ENCODE measurements at places on chromosomes 11 and 22.

GRCh38 chr11:125315079-125315740, 150.7 kb downstream of the PKNOX2 start:
- no peak for DNase-seq

DNA sequence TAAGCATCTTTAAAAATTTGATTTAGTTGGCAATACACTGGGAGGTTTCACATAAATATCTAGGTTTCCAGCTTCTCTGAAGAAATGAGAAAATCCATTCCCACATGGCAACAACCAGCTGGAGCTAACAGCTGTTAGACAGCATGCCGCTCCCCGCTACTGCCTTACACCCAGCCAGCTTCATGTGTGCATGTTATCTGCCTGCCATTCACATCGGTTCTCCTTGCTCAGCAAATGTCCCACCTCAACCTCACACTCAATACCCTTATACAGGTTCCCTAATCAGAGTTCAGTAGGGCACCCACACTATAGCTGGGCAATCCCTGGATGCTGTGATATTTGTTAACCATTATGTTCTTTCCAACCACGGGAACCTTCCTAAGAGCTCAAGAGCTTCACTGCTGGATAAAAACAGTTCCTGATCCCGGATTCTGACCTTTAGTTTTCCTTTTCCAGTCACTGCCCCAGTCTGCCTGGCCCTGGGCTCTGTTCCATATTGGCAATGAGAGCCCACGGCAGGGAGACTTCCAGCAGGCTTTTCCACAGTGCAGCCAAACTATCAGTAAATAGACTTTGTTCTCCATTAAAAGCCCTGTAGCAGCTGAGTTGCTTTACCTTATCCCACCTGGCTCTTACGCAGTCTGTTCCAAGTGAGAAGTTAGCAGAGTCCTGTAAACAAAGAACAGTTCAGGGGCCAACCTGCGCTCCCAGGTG, 8.6 kb downstream of the RPUSD4 start:
- DNase-seq = no peak

DNA sequence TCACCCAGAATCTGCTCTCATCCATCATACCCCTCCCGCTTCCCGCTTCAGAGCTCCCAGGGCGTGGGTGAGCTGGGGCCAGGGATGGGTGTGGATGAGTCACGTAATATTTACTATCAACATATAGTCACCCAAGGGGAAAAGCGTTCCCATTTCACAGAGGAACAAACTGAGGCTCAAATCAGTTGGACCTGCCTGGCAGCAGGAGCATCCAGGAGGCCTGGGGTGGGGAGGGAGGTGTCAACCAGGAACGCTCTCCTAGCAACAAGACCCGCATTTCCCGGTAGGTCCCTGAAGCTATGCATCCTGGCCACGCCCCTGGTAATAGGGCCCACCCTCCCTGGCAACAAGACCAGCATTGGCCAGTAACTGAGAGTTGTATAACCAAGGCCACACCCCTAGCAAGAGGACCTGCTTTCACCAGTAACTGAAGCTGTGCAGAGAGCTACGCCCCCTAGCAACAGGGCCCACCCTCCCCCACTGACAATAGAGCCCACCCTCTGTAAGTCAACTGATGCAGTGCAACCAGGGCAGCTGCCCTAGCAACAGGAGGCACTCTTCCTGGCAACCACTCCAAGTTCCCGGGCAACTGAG, 32.7 kb upstream of the TXNRD2 start:
- no peak for DNase-seq

GRCh38 chr11:27414644-27415043, 51.6 kb upstream of the CCDC34 start:
- DNase-seq = no peak

DNA sequence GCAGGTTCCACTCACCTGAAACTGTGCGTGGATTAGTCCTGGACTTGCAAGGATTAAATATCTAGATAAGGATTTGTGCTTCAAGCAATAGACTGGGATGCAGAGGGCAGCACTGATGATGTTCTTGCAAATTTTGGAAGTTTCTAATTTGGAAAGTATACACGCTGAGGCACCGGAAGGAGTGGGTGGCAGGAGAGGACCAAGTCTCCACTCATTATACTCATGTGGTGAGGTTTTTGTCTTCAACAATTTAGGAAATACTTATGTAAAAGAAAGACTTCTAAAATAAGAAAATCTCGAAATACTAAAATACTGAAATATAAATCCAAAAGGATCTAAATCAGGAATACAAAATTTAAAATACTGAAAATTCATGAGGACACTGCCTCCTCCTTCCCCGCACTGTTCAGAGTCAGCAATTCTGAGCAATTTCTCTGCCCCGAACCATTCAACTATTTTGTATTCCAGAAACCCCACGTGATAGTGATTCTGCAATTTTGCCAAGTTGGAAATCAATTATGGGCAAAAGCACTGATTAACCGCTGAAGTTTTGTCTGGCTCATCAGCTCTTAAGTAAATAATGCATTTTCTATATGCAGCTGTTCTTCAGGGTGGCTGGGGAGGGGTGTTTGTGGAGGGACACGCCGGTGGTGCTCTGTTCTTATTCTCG, 47.0 kb upstream of the CLMP start:
- DNase-seq = no peak

GRCh38 chr11:4138497-4138896, 43.9 kb downstream of the RRM1 start:
- DNase-seq = no peak

GRCh38 chr11:9688716-9689511, 25.0 kb downstream of the SWAP70 start:
- DNase-seq = peak; percentile 74

DNA sequence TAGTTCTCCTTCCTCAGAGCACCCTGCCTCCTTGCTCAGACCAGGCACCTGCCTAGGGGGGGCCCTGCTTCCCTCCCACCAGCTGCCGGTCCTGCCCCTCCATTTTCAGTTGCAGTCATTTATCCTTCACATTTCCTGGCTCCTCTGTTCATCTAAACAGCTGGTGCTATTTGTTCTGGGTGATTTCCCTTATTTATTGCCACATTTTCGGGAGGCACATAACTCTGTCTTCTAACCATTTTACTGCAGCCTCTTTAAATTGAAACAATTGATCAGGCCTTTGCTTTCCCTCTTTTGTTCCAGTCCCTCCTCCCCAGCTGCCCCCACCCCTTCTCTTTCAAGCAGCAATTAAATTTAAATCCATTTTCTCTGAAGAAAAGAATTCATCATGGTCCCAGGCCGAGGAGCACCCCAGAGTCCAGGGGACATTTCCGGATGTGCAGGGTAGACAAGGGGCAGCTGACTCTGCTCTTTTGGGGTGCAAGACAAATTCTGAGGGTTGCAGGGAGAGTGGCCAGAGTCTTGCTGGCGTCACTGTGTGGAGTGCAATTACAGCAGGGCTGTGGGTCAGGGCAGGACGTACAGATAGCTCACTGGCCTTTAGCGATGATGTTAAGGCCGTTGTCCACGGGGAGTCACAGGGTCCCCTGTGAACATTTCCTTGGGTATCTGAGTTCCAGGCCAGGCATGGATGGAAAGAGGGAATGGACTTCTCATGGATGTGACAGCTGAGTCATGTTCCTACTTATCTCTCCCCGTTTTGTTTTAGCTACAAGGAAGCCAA, 476.4 kb downstream of the TBC1D22A start:
- DNase-seq = no peak

GRCh38 chr11:64318766-64319761, 1.1 kb downstream of the PRDX5 start:
- DNase-seq = no peak

GRCh38 chr22:45644714-45645113, 26.9 kb upstream of the ATXN10 start:
- no peak for DNase-seq

GRCh38 chr11:67227726-67228125, 38.5 kb upstream of the GRK2 start:
- DNase-seq = no peak

DNA sequence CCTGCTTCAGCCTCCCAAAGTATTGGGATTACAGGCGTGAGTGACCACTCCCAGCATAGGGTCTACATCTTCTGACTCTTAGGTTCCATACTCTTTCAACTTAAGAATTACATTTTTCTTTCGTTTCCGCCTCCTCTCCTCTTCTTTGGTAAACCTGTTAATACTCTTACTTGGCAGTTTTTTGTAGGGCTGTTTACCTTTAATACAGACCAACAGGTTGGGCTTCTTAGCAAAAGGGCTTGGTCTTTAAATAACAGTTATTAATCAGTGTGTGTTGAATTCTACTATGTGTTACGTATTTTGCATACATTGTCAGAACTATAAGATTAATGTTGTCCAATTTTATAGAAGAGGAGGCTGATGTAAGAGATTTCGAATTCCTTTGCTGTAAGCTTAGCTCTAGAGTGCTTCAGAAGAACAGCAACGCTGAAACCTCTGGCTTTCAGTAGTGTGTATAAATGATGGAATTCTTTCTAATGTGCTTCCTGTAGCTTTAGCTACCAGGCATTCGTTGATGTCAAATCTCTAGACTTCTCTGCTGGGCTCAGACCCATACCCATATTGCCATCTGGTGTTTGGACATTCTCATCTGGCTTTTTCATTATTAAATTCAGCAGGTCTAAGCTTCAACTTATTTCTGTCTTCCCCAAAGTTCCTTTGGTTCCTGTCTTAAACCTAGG, 3.1 kb downstream of the FDX1 start:
- no peak for DNase-seq

DNA sequence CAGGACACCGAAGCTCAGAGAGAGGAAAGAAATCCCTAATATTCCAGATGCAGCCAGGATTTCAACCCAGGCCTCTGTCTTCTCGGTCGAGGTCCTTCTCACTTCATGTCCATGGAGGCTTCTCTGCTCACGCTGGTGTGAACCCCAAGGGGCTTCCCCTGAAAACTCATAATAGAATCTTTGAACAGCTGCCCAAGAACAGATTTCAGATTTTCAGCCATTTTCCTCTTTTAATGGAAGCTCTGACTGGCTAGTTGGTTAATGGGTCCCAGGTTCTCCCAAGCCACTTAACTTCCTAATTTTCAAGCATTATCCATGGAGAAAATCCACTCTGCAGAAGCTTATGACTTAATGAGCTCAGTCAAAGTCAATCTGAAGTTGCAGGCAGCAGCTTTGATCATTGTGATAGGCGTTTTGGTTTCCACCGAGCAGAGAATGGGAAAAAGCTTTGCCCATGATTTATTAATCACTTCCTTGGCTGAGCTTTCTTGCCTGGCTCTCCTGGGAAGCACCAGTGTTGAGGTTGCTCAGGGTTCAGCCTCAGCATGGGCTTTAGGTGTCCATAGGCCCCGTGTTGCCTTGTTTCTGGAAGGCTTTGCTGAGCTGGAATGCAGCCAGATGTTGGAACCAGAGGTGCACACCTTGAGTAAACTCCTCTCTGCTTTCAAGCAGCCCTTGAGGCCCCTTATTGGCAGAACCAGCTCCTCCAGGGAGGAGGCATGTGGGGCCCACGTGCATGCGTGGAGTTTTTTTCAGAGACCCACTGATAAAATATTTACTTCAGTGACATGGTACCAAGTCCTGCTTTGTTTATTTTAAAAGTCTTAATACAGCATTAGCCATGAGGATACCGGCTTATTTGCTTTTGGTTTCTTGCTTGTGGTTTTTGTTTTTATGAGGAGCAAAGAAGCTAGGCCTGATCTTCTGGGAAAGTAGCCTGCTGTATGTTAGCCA, 25.5 kb downstream of the LDLRAD3 start:
- no peak for DNase-seq

DNA sequence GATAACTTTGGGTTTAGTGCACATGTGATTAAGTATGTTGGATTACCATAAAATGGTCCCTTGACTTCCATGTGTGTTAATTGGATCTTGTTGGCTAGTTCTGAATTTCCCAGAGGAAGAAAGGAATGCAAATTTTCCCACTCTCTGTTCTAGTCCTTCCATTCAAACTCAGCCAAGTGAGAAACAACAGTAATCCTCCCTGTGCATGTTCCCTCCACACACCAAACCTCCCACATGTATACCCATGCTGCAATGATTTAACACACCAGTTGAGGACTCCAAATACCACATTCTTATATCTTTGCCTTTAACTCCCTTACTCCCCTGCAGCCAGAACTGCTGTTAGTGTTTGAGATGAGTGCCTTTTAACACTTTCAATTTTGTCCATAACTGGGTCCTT, 1158.9 kb downstream of the DLG2 start:
- no peak for DNase-seq

- no peak for DNase-seq
These were observed 100.3 kb upstream of the AKIP1 start for GRCh38 chr11:8810540-8811301.

- DNase-seq = no peak
These were observed 104.1 kb upstream of the E2F8 start for GRCh38 chr11:19344661-19345518.

DNA sequence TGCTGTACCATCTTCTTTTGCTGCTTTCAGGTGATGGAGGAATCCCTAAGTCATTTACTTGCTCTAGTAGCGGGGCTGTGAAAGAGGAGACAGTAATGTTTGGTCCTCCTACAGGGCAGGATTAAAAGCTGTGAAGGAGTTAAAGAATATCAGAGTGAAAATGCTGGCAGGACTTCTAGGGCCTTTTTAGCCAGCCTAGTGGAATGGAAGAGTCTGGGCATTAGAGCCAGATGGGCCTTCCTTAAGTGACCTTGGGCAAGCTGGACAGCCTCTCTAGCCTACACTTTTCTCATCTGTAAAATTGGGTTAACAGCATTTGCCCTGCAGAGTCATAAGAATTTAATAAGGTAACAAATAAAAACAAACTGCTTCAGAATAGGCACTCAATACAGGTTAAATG, 114.7 kb downstream of the RBFOX2 start:
- DNase-seq = no peak

GRCh38 chr11:7906481-7906880, 24.6 kb downstream of the OR10A6 start:
- no peak for DNase-seq

DNA sequence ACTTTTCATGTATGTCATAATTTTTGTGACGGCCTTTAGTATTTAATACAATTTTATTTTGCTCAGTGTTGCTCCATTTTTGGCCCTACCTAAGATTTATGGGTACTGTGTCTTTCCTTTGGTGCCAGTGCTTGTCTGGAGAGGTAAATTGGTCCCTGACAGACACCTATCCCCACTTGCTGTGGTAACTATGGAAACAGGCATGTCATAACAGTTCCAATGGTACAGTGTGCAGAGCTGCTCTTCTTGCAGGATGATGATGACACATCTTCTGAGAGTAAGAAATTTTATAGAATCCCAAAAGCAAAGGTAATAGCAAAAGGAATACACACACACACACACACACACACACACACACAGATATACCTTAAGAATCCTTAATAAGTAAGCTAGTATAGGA, 118.5 kb downstream of the ELP4 start:
- DNase-seq = no peak

DNA sequence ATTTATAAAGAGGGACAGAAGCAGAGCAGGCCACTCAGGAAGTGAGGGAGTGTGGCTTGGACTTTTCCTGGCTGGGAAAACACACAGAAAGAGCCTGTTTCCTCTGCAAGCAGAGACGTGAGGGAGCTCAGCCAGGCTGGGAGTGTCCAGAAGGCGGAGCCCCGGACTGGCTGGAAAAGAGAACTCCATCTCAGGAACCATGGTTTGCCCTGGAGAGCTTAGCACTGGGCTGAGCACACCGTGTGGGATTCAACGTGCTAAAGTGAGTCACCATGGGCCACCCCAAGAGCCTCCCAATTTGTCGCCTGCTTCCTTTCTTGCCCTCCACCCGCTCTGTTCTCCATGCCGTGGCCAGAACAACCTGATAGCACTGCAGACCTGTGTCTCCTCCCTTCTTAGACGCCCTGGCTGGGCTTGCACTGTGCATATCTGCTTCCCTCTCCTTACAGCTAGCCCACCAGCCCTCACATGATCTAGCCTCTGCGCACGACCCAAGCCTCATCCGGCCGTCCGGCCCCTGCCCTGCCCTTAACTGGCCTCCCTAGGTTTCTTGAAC, 51.8 kb downstream of the GALNT18 start:
- DNase-seq = no peak

- no peak for DNase-seq
These were observed 72.8 kb upstream of the SPON1 start for GRCh38 chr11:13889552-13890249.

GRCh38 chr11:6619004-6619745, at the start of gene TPP1:
TSS of gene TPP1 (minus strand) at chr11:6619422. CDS start at chr11:6619400, 22 bp downstream.
- DNase-seq = peak; percentile 83
